ENCODE measurements at places on chromosomes 2 and 18. TPM values are rescaled to one million over a fixed set of nuclear protein-coding genes. Genes with fewer than 3 reads are reported as not detected.

UGT1A6 gene
- polyA plus RNA-seq: 2.7 TPM

GULP1 gene
- 67.8 TPM for polyA plus RNA-seq

KLHL29 gene
- polyA plus RNA-seq: 11.9 TPM

SLC38A11 gene
- polyA plus RNA-seq: 6.6 TPM

C2orf92 gene
- 25.4 TPM for polyA plus RNA-seq

IL1R2 gene
- polyA plus RNA-seq: 0.47 TPM

COL4A4 gene
- polyA plus RNA-seq: 48.6 TPM

SERPINB12 gene
- polyA plus RNA-seq: not detected

MREG gene
- 25.4 TPM for polyA plus RNA-seq

EXOC6B gene
- 25.0 TPM for polyA plus RNA-seq

IRS1 gene
- polyA plus RNA-seq: 11.7 TPM

CXCR1 gene
- polyA plus RNA-seq: not detected

LAMA3 gene
- 2.0 TPM for polyA plus RNA-seq

WDR7 gene
- 14.9 TPM for polyA plus RNA-seq

SPP2 gene
- not detected for polyA plus RNA-seq

HTR2B gene
- 16.3 TPM for polyA plus RNA-seq

MC4R gene
- polyA plus RNA-seq: 0.35 TPM

IL18R1 gene
- 3.2 TPM for polyA plus RNA-seq

NPHP1 gene
- 22.9 TPM for polyA plus RNA-seq

All from left kidney (tissue), 8 donors.